ENCODE measurements at places on chromosomes 3 and 15.

DNA sequence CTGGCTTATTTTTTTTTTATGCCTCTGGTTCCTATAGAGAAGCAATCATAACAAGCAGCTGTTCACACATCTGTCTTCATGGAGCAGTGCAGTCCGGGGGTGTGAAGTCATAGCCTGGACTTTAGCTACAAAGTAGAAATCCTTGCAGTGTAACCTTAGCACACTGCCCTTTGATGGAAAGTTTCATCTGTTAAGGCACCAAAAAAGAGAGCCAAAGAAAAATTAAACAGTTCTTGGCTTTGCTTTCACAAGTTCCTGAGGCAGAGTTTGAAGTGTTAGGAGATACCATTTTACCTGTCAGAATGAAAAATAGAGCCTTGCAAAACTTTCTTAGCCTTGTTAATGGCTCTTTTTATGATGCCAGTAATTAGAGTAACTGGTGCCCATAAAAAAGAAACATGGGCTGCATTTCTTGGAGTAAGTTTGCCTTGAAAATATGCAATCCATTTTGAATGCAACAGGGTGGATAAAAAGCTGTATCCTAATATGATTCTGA lies 84.1 kb downstream of the PIK3R4 start:
- no peak overlapping the region for H3K4me3 ChIP-seq
- DNase-seq = no peak
- H3K27me3 ChIP-seq = no peaks in the 10 kb centered on the region
- H3K36me3 ChIP-seq = no peaks in the 10 kb centered on the region
- no peaks in the 10 kb centered on the region for H3K4me1 ChIP-seq
- H3K27ac ChIP-seq = peak overlapping the region; percentile 50

- H3K4me3 ChIP-seq = no peak overlapping the region
- H3K4me1 ChIP-seq = no peaks in the 10 kb centered on the region
- no peak overlapping the region for H3K27ac ChIP-seq
- no peak for DNase-seq
- no peaks in the 10 kb centered on the region for H3K27me3 ChIP-seq
Measured at GRCh38 chr15:29862271-29862670, 40.0 kb upstream of the TJP1 start.

DNA sequence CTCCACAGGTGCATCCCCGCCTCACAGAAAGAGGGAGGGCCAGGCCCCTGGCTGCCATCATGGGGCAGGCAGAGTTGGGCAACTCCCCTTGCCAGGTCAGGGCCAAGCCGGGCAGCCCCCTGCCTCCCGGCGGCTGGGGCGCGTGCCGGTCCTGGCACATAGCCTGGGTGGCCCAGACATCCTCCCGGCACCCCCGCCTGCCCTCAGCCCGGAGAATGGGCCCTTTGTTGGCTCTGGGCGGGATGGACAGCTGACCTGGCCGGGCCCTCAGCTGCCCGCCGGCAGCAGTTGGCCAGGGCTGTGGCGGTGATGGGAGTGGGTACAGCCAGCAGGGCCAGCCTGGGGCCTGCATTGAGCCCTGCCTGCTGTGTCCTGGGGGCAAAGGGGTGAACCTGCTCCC lies 16.5 kb downstream of the PLXNA1 start:
- DNase-seq = no peak
- no peaks in the 10 kb centered on the region for H3K36me3 ChIP-seq
- H3K27ac ChIP-seq = no peak overlapping the region
- peaks cover 21% of the 10 kb centered on the region for H3K4me1 ChIP-seq

GRCh38 chr3:17481116-17481515 lies 261.3 kb downstream of the TBC1D5 start:
- no peaks in the 10 kb centered on the region for H3K36me3 ChIP-seq
- H3K27ac ChIP-seq = no peak overlapping the region

Data from transverse colon (tissue), 4 donors.